ENCODE measurements at places on chromosomes 1 and 21.
A peak's percentile ranks its signal among the peaks of the same experiment; 100 is the strongest.

GRCh38 chr1:50328552-50328951 is 94.7 kb downstream of the DMRTA2 start:
- DNase-seq, result no peak

- no peak for DNase-seq
These were observed 418.9 kb downstream of the SETD4 start for GRCh38 chr21:35641271-35642016.

GRCh38 chr1:55640708-55641473 is 425.7 kb upstream of the USP24 start:
- peak; percentile 3 for DNase-seq

DNA sequence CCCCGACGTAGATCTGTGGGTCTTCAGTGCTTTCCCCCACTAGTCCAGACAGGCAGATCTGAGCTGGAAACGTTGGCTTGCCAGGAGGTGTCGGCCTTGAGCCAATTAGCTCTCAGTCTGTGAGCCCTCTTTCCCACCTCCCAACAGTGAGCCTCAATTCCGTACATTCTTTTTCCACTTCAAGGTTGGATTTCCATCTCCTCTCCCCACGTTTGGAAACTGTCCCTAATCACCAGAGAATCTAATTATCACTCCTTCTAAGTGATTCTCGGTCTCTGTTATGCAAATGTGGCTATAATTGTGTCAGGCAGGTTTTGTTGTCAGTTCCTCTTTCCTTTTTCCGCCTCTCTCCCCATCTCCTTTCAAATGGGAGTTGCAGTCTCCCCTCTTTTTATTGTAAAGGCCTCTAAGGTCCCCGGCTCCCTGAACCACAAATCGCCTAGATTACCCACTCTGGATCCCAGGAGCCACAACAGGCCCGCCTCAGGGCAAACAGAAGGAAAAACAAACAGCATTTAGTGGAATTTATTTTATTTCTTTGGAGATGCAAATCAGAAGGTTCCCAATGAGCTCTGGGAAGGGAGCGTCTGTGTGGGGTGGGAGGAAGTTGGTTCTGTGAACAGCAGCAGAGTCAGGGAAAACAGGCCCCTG is 29.4 kb upstream of the LRRN2 start:
- no peak for DNase-seq

DNA sequence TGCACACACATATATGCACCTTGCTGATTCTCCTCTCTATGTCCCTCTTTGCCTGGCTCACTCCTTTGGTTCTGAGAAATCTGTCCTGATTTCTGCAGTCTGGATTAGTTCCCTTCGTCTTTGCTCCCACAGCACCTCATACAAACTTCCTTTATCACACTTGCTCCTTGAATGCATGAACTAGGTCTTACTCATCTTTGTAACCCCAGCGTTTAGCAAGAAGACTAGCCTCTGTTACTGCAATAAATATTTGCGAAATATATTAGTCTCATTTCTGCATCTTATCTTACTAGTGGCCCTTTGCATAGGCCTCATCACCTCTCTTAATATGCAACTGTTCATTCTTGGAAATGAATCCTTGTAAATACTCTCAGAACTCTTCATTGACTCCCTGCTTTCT is 11.4 kb downstream of the SMYD2 start:
- no peak for DNase-seq

GRCh38 chr1:48693180-48693579 is 83.5 kb downstream of the BEND5 start:
- DNase-seq, result no peak

DNA sequence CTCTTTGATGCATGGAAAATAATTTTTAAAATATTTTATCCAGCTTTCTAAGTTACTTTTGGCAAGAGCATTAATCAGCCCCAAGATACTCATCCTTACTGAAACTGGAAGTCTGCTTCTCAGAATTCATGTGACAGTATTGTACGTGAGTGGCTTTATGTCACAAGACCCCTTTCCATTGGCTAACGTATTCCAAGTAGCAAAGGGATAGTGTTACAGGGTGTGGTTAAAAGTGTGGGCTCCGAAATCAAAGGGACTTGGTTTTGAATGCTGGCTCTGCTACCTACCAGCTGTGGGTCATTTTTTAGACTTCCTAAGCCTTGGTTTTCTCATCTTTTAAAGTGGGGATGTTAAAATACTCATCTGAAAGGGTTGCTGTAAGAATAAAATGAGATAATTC is 91.7 kb downstream of the RHOU start:
- no peak for DNase-seq
